ENCODE measurements at places on chromosomes 2 and 18. TPM values are rescaled to one million over a fixed set of nuclear protein-coding genes. Genes with fewer than 3 reads are reported as not detected.

TMBIM1 gene
- 50.7 TPM for total RNA-seq

UNC50 gene
- total RNA-seq, result 74.3 TPM

GALM gene
- total RNA-seq, result 16.2 TPM

SCN3A gene
- total RNA-seq, result 0.09 TPM

POTEC gene
- 2.5 TPM for total RNA-seq

CCDC102B gene
- total RNA-seq, result 4.9 TPM

GAREM1 gene
- total RNA-seq, result 11.1 TPM

AGBL5 gene
- total RNA-seq, result 73.8 TPM

MAPK4 gene
- total RNA-seq, result 1.4 TPM

UGT1A7 gene
- not detected for total RNA-seq

GKN1 gene
- total RNA-seq, result not detected

SCLY gene
- 39.0 TPM for total RNA-seq

NCL gene
- 729 TPM for total RNA-seq

C1GALT1C1L gene
- total RNA-seq, result not detected

KIF3C gene
- 51.4 TPM for total RNA-seq

CREG2 gene
- not detected for total RNA-seq

ZNF892 gene
- total RNA-seq, result 16.7 TPM

XDH gene
- total RNA-seq, result 1.7 TPM

RAX gene
- total RNA-seq, result 5.3 TPM

RAD51AP2 gene
- total RNA-seq, result not detected

RRM2 gene
- 157 TPM for total RNA-seq
